SW 1271 (cell line): ENCODE measurements at places on chromosomes 12 and 14.

DNA sequence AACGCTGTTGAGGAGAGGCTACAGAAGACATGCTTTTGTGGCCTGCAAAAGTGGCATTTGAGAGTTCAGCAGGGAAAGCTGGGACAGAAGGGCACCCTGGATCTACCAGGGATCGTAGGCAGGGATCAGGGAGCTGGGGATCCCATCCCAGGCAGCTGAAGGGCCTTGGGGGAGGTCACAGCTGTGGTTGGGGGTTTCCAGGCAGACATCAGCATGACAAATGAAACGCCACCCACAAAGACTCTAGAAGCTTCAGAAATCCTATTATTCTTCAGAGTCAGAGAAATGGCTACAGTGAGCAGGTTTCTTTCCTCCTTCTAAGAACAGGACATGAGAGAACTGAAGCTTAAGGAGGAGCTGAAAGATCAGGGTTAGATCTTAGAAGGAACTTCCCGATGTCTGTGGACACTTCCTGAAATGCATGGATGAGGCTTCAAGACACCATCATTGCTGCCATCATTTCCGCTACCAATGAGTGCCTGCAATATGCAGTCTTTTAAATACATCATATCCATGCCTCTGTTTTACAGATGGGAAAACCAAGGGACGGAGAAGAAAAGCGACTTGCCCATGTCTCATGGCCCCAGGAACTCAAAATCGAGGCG lies 104.3 kb downstream of the RBM19 start:
- DNase-seq, result no peak

DNA sequence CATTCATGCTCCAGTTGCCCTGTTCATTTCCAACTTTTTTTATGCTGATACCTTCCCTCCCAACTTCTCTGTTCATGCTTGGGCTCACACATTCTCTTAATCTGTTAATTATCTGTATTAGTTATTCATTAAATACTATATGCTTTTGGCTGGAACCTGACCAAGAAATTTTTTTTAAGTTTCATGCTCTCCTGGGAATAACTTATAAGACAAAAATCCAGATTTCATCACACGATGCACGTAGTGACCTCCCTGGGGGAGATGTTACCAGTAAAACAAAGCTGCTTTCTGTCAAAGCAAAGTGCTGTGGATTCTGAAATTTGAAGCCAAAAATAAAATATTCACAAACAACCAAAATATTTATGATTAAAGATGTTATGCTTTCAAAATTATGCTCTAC lies 215.0 kb upstream of the USP15 start:
- no peak for DNase-seq

DNA sequence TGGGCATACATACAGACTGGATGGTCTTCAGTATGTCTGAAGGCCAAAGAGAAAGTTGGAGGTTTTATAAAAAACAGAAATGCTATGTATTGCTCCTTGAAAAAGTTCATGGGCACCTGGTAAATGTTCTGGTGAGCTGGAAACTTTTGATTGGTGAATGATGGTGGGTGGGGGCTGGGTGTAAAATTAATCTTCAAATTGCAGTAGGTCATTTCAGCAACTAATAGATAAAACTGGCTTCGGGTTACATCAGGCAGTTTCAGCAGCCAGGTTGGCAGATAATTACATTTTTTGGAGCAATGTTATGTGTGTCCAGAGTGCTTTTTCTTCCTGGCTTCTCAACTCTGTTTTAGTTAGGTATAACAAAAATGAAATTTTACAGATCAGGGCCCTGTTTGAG lies 35.3 kb downstream of the SDR9C7 start:
- DNase-seq, result no peak

DNA sequence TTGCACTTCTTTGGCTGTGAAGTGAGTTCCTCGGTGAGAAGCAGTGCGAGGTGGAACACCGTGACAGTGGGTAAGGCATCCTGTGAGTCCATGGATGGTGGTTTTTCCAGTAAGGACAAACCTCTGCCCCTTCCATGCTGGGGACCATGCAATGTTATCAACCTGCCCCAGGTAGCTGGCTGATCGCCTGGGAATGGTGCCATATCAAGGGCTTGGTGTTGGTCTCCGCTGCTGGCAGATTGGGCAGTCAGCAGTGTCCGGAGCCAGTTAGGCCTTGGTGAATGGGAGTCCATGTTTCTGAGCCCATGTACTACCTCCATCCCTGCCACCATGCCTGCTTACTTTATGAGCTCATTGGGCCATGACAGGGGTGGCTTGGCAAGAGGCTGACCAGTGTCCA lies 114.7 kb upstream of the C14orf180 start:
- DNase-seq, result no peak

DNA sequence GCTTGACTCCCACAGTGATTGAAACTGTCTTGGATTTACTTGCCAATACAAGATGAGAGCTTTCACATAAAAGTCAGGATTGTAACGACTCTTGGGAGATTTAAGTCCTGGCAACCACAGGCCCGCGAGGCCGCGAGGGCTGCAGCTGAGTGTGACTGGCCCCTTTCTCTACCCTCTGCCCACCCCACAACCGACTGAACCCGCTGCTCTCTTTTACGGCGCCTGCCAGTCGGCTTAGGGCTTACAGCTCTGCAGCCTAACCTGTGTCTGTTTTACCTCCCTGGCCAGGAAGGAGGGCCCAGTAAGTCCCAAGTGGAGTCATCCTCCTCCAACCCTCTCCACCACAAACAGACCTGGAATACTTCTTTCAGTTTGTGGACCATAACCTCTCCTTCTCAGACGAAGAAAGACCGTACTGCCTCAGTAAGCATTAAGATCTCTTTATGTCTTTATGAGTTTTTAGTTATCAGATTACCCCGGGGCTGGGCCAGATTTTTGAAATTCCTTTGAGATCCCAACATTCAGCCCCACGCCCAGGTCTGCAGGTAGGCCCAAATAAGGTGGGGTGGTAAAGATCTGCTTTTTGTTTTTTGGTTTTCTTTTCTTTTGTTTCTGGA lies 12.6 kb upstream of the TIGAR start:
- DNase-seq, result no peak

- DNase-seq, result no peak
Observed at GRCh38 chr12:111405859-111406473, at the start of gene SH2B3. SH2B3 (plus strand) TSS chr12:111405923; CDS start chr12:111418146, 12,223 bp downstream.

DNA sequence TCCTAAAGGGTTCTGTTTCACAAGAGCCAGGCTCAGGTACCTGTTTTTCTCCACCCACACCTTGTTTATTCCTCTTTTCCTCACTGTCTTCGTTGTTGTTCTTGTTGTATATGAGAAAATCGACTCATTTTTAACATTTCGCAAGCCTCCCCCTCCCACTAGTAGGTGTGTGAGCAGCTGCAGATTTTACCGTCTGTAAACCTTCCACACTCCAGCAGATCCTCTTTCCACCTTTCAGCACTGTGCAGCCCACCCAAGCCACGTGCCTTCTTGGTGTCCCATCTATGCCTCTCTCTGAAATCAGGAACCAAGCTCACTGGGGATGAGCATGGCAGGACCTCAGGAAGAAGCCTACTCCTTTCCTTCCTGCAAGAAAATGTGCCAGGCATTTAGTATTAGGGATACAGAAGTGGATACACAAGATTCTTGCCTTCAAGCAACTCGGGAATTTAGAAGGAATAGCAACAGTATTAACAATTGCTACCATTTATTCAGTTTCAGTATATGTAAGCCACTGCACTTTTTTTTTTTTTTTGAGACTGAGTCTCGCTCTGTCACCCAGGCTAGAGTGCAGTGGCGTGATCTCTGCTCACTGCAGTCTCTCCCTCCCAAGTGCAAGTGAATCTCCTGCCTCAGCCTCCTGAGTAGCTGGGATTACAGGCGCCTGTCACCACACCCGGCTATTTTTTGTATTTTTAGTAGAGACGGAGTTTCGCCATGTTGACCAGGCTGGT lies 113.6 kb downstream of the CHST11 start:
- no peak for DNase-seq

DNA sequence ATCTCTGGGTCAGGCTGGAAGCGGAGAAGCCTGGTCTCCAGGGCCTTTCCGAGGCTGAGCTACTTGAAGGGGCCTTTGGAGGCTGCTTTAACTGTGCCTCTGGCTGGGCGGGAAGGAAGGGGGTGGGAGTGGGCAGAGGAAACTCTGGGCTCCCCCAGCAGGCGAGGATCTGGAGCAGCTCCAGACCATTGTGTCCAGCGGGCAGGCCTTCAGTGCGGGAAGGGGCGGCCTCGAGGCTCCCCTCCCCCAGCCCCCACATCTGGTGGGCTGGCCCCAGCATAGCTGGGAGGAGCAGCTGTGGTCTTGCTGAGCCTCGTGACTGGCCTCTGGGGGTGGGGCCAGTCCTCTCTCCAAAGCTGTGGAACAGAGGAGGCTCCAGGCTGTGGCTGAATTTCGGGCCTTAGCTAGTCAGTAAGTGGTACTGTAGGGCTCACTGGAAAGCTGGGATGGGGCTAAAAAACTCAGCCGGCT lies 3.4 kb downstream of the TAMALIN start:
- DNase-seq, result no peak

GRCh38 chr12:27711317-27711682 lies 668 bp downstream of the MRPS35 start:
- peak; percentile 61 for DNase-seq

GRCh38 chr12:99386907-99387306 lies 260.6 kb upstream of the GARIN6 start:
- DNase-seq, result peak; percentile 15

- DNase-seq, result no peak
Observed at GRCh38 chr12:39300799-39301198, 142.1 kb downstream of the KIF21A start.

DNA sequence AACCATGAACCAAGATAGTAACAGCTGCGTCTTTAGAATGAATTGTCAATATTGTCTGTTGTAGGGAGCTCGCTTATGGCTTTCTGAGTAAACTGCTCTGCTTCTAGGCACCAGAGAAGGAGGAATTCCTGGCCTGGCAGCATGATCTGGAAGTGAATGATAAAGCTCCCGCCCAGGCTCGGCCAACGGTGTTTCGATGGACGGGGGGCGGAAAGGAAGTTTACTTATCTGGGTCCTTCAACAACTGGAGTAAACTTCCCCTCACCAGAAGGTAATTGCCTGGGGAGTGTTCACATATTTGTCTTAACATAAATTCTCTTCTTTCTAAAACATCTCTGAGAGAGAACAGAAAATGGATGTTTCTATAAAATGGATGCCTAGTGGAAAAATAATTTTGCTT lies 4.3 kb downstream of the PRKAB1 start:
- no peak for DNase-seq

GRCh38 chr12:131333136-131333535 lies 377.8 kb upstream of the SFSWAP start:
- no peak for DNase-seq

DNA sequence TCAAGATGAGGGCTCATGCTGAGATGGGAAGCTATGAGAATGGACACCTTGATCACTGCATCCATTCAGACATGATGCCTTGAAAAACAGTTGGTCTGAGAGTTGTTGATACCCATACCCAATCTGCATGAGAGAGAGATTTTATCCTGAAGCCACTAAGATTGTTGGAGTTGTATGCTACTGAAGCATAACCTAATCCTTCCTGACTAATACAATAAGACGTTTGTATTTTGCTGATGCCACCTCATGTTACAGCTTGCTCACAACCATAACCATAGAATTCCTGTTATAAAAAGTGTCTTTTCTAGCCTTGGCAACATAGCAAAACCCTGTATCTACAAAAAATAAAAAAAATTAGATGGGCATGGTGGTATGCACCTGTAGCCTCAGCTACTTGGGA lies 12.7 kb upstream of the SERPINA1 start:
- no peak for DNase-seq

DNA sequence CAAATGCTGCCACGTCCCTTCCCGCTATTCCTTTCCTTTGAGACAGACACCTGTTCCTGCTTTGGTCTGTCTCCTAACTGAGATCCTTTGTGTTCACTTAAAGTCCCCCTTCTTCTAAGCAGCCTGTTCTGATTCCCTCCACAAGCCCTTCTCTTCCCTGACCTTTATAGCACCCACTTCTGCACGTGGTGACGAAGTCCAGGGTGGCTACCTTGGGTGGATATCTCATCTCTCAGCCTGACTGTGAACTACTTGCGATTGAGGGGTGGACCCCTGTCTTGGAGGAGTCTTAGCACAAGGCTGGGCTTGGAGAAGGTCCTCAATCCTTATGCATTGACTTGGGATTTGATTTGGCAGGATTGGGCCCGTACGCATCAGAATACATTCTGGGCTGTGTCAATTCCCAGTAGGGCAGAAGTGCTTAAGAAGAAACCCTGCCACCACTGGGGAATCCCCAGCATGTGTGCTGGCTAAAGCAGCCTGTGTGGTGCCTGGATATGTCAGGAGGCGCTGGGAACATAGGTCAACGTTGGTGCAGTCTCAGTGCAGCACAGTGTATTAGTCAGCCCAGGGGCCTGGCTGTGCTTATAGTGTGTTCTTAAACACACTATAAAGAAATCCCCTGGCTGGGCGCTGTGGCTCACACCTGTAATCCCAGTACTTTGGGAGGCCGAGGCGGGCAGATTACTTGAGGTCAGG lies 23.6 kb downstream of the KRT80 start:
- no peak for DNase-seq

- no peak for DNase-seq
Observed at GRCh38 chr12:90111791-90112580, 403.3 kb upstream of the ATP2B1 start.

DNA sequence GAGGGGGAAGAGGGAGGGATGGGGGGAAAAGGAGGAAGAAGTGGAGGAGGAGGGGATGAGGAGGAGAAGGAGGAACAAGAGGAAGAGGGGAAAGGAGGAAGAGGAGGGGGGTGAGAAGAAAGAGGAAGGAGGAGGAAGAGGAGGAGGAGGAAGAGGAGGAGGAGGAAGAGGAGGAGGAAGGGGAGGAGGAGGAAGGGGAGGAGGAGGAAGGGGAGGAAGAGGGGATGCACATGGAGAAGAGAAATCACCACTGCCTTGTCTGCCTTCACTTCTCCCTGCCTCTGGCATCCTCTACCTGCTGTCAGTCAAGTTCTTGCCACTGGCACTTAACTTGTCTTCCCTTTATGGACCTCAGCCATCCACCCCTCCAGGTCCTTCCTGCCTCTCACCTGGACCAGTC lies 59.9 kb downstream of the TTC9 start:
- no peak for DNase-seq

- no peak for DNase-seq
Observed at GRCh38 chr12:30829876-30830275, 75.1 kb upstream of the CAPRIN2 start.

DNA sequence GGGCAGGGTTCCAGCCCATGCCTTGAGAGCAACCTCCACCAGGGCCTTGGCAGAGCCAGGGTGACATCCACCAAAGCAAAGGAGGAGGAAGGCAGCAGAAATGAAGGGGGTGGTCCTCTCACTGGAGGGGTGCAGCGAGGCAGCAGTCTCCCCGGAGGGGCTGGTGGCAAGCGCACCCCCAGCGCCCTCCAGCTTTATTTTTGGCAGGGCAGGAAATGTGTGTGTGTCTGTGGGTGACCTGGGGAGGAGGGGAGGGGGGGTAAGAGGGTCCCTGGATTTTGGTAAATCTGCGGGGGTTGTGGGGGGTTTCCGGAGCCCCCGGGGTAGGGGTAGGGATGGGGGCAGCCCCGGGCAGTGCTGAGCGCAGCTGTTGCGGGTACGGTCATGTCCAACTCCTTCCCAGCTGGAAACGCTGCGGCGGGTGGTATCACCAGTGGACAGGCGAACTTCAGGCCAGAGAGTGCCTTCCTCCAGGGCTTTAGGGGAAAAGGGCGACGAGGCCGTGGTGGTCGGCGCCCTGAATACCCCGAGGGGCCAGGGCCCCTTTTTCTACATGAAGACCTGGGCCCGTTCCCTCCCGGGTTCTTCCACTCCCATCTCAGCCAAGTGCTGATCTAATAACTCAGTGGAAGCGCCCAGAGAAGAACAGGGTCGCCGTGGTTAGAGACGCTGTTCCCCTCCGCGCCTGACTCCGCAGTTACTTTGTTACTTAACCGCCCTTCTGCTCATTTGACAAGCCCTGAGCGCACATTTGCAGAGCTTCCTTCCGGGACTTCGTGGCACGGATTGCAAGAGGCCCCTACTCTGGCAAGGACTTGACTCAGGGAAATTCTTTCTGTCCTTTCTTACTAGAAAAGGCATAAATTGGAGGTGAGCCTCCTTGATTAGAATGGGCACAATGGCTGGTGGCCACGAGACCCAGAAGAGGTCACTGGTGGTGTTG lies 55.2 kb downstream of the FOS start:
- DNase-seq, result no peak
